ENCODE measurements at places on chromosomes 1 and 21. TPM values are rescaled to one million over a fixed set of nuclear protein-coding genes. Genes with fewer than 3 reads are reported as not detected.

DNA sequence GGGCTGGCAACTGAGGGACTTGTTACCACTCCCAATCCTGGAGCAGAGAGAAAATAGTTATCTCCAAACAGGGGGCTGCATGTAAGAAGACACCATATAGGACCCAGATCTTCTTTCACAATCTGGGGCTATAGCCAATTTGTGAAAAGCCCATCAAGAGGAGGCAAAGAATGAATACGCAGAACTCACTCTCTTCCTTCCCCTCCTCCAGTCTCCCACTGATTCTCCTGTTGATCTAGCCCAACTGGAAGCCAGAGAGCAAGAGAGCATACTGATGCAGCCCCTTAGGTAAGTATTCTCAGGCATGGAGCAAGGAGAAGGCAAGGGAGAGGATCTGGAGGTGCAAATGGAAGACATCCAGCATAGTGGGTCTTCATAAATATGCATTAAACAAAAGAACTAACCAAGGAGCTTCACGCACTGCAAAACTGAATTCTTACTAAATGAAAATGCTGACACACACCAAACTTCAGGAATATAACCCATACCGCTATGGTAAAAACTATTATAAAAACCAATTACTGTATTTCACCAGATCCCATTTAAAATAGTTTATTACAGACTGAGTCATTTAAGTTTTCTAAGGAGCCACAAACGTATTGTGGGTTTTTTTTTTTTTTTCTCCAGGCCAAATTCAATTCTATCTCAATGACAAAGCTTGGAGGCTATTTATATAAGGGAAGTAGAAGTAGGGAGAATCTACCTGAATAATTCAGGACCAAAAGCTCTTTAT is 15.5 kb upstream of the HMGB4 start:
- no peak for DNase-seq

- no peak for DNase-seq
Measured at GRCh38 chr1:168392958-168393549, 112.4 kb downstream of the TBX19 start.

DNA sequence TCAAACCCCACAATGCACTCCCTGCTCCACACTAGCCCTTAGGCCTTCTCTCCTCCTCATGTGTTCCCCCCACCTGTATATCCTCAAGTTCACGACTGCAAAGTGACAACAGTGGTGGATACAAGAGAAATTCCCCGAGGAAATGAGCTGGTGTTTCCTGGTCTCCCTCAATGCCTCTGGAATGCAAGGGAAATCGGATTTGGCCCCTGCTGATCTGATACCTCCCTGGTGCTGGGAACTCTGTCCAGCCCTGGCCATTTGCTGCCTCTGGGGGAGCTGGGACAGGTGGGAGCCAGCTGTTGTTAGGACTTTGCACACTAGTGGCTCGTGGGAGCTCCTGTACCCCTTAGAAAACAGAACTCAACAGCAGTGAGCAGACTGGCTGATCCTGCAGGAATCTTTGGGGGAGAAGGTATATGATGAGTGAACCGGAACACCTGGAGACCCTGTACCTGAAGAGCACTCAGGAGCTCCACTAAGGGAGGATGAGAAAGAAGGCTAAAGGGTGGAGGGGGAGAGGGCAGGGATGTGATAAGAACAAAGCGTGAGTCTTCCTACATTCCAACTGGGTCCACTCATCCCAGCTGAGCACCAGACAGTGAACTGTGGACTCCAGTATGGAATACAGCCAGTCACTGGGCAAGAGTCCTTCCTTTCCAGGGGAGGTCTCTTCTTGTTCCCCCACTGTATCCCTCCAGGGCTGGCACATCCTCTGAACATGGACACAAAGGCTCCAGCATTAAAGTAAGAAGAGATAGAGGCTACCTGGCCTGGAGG is 69.3 kb downstream of the PLXNA2 start:
- peak; percentile 94 for DNase-seq

Gene LAMC2
- total RNA-seq: 3.3 TPM

DNA sequence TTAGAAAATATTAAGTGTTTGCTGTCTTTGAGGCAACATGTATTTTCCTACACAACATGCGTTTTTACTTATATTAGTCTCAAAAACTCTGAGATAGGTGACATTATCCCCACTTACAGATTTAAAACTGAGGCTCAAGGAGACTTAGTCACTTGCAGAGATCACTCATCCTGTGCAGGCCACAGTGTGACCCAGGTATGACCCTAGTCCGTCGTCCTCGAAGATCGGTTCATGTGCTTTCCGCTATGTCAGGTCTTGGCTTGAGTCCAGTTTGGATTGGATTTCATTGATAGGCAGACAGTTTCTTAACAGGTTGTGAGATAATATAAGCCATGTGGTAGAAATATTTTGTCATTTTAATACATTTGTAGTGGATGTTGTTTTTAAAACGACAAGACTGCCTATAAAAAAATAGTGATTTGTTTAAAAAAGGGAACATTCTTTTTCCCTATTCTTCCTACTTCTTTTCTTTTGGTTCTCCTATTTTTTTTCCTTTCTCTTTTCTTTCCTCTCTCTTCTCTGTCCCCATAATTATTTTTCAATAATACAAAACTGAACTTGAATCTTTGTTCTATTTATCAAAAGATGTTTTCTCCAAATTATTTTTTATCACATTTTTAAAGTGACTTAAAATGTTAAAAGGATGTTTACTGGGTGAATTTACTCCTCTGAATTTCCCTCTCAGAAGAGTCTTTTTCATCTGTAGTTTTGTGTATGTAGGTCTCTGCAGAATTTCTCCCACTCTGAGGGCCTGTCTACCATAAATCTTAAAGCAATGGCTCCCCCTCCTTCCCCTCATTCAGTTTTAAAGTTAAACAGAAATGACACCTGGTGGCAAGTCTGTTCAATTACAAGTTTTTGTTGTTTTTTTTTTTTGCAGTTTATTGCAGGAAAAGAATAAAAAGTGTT is 81.8 kb downstream of the PHTF1 start:
- DNase-seq: peak; percentile 82

DNA sequence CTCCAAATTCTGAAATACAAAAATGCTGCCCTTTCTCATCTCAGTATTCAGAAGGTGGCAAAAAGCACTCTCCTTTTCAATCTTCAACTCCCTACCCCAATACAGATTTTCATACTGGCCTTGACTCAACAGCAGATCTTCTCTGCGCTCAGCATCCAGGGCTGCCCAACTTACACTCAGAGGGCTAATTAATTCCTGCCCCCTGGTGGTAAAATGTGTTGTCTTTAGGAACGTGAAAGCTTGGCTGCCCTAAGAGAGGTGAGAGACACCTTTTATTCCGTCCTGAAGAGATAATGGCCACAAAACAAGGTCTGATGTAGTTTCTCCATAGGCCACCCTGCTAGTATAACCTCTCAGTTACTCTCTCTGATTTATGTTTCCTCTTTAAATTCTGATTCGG is 25.0 kb downstream of the KRTAP24-1 start:
- DNase-seq: peak; percentile 63

DNA sequence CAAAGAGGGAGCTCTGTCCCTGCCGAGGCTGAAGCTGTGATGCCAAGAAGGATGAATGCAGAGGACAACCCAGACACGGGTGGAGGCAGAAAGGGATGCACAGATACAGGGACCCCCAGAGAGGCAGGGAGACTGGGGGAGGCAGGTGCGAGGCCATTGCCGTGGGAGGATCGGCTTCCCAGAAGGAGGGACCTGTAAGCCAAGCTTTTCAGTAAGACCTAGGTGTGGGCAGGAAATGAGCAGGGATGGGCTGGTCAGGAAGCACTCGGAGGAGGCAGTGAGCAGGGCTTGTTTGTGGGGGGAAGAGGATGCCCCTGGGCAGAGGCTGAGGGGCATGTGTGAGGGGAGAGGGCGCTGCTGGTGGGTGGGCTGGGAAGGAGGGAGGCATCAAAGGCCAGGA is 67.7 kb upstream of the WNT4 start:
- no peak for DNase-seq

- no peak for DNase-seq
Measured at GRCh38 chr1:59298026-59298583, 1.2 kb downstream of the FGGY start.

Gene EEIG2
- total RNA-seq: 12.4 TPM

DNA sequence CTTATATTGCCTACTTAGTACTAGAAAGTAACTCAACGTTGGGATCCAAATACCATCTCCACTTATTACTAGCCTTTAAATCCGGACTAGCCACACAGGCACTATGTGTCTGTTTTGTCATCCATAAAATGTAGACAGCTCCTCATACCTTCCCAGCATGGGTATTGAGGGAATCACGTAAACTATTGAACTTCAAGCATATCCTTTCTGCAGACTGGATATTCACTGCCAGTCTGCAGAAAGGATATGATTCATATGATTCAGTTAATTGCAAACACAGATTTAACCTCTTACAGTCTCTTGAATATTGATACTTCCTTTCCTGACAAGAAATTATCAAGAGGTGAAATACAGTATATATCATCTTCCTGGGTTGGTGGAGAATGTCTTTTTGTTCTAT is 186.0 kb downstream of the LEPR start:
- peak; percentile 65 for DNase-seq

DNA sequence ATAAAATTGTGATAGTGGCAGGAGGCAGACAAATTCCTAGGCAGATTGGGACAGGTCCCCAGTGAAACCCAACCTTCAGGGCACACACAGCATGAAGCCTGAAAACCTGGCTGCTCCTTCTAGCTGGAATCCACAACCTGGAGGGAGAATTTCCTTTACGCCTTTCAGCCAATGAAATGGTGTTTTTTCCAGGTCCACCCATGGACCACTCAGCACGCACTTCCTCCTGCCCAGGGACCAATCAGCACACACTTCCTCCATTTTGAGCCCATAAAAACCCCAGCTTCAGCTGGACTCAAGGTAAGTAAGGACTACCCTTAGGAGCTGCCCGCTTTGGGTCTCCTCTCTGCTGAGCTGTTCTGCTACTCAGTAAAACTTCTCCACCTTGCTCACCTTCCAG is 120.1 kb downstream of the AKT3 start:
- DNase-seq: no peak

Gene ADGRB2
- 7.4 TPM for total RNA-seq

Gene TIE1
- total RNA-seq: not detected

DNA sequence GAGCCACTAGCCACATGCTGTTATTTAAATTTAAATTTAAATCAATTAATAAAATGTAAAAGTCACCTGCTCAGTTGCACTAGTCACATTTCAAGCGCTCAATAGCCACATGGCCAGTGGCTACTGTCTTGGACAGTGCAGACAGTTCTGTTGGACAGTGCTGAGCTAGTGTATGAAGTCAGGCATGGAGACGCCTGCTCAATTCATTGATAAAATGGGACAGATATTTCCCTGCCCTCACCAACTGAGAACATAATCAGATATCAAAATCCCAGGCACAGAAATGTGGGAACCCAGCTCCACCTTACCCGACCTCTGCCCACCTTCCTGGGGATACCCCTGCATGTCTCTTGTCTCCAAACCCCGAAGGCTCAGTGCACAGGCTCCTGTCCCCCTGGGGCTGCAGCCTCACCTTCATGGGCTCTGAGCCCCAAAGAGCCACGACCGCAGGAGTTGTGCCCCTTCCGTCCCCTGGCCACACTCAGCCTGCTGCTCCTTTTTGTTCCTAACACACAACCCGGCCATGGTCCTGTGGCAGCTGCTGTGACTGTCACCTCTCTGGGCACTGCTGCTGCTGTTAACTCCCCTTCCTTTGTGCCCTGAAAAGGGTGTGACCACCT is 63.5 kb downstream of the TCP10L start:
- DNase-seq: no peak

Gene C1orf87
- total RNA-seq: not detected

DNA sequence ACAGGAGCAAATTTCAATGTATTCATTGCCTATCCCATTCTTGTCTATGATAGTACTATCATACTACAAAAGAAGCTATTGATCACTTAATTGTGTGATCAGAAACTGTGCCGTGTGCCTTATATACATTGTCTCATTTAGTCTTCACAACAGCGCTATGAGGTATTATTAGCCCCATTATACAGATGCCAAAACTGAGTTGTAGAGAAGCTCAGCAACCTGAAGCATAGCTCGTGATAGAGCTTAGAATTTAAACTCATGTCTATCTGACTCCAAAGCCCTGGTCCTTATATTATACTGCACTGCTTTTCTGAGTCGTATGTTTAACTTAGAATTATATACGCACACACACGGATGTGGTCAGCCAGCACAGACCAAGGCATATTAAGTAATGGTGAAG is 315.1 kb downstream of the NFIA start:
- DNase-seq: no peak

Gene LHX8
- total RNA-seq: not detected

DNA sequence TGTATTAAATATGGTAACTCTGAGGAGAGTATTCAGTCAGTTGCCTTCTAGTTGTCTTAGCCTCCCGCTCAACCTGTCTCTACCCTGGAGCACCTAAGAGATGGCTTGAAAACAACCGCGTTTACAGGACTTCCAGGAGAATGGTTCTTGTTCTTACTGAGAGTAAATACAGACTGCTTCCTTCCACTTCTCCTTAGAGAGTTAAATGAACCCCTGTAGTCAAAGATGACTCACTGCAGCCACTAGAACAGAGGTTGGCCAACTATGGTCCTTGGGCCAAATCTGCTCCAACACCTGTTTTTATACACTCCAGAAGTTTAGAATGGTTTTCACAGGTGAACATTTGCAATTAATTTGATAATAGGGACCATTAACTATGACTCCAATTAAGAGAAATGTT is 60.1 kb upstream of the ASB17 start:
- no peak for DNase-seq

- no peak for DNase-seq
Measured at GRCh38 chr1:186768906-186769305, 59.8 kb upstream of the PLA2G4A start.

Gene TRIM46
- 3.3 TPM for total RNA-seq

Gene ERRFI1
- 69.5 TPM for total RNA-seq
